ENCODE measurements at places on chromosomes 5 and 9. TPM values are rescaled to one million over a fixed set of nuclear protein-coding genes. Genes with fewer than 3 reads are reported as not detected.

The ZCCHC9 gene
- polyA plus RNA-seq, result 11.9 TPM

The FBXL7 gene
- polyA plus RNA-seq, result not detected

The LURAP1L gene
- polyA plus RNA-seq, result not detected

The TAF11L5 gene
- polyA plus RNA-seq, result not detected
